ENCODE measurements at places on chromosomes 7 and 10. TPM values are rescaled to one million over a fixed set of nuclear protein-coding genes. Genes with fewer than 3 reads are reported as not detected.

CHST15 gene
- 33.4 TPM for total RNA-seq

MLLT10 gene
- total RNA-seq: 60.6 TPM

ERVW-1 gene
- not detected for total RNA-seq

ANKRD22 gene
- not detected for total RNA-seq

IQCE gene
- total RNA-seq: 6.0 TPM

MDFIC gene
- total RNA-seq: 12.0 TPM

Measured in endothelial cell of coronary artery (primary cell).